ENCODE measurements at places on chromosomes 1 and 21.

DNA sequence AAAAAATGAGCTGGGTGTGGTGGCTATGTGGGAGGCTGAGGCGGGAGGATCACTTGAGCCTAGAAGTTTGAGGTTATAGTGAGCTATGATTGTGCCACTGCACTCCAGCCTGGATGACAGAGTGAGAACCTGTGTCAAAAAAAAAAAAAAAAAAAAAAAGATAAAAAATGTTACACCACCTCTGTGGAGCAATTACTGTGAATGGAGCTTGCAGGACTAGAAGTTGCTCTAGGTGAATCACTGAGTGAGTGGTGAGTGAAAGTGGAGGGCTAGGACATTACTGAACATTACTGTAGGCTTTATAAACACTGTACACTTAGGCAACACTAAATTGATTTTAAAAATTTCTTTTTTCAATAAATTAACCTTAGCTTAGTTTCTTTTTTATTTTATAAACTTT lies 21.9 kb downstream of the TLCD4 start:
- DNase-seq, result no peak

DNA sequence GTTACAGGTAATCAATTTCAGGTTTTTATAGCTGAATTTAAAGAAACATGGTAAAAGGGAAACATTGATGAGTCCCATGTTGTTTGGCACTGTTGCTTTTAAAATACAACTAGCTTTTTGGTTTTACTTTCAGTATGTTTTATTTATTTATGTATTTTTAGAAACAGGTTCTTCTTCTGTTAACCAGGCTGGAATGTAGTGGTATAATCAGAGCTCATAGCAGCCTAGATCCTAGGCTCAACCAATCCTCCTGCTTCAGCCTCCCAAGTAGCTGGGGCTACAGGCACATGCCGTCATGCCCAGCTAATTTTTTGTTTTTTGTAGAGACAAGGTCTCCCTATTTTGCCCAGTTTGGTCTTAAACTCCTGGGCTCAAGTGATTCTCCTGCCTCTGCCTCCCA lies 50.4 kb downstream of the CTTNBP2NL start:
- no peak for DNase-seq

DNA sequence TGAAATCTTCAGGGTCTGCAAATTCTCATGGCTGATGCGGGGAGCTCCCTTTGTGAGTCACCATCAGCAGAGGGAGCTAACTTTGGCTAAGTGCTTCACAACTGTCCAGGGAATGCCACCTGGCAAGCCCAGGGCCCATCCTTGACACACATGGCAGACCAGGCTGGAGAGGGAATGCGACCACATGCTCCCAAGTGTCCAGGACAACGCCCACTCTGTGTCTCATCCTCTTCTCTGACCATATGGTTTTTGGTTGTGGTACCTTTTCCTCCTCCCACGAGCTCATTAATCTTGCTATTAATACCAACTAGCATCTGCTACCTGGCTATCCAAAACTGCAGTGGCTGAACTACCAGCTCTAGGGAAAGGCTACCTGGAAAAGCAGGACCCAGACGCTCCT lies 37.1 kb upstream of the CLSTN1 start:
- DNase-seq, result no peak

DNA sequence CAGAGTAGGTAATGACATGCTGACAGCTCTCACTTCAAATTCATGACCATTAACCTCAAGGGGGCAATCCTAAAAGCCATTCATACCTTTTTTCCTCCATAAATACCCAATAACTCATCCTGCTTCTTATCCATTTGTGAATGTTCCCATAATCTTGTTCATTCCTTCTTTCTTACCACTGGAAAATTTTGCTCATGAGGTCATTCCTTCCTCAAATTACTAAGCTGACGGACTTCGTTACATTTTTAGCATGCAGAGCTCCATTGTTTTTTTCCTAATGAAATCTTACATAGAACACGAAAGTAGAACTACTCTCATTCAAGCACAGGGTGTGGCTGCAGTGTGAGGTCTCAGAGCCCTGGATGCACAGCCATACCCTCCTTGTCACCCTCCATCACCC lies 276.5 kb upstream of the DPYD start:
- no peak for DNase-seq

- DNase-seq, result no peak
These were observed 20.4 kb downstream of the DEGS1 start for GRCh38 chr1:224203243-224204016.

DNA sequence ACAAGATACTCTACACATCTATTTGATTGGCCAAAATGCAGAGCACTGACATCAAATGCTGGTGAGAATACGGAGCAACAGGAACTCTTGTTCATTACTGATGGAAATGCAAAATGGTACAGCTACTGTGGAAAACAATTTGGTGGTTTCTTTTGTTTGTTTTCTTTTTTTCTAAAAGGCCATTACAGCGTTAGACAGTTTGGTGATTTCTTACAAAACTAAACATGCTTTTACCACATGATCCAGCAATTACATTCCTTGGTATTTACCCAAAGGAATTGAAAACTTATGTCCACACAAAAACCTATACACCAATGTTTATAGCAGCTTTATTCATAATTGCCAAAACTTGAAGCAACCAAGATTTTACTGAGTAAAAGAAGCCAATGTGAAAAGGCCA lies 66.4 kb upstream of the FBXO28 start:
- no peak for DNase-seq
